ENCODE measurements at places on chromosomes 1 and 21.

- DNase-seq: no peak
Observed at GRCh38 chr1:84155517-84155916, 11.4 kb downstream of the PRKACB start.

DNA sequence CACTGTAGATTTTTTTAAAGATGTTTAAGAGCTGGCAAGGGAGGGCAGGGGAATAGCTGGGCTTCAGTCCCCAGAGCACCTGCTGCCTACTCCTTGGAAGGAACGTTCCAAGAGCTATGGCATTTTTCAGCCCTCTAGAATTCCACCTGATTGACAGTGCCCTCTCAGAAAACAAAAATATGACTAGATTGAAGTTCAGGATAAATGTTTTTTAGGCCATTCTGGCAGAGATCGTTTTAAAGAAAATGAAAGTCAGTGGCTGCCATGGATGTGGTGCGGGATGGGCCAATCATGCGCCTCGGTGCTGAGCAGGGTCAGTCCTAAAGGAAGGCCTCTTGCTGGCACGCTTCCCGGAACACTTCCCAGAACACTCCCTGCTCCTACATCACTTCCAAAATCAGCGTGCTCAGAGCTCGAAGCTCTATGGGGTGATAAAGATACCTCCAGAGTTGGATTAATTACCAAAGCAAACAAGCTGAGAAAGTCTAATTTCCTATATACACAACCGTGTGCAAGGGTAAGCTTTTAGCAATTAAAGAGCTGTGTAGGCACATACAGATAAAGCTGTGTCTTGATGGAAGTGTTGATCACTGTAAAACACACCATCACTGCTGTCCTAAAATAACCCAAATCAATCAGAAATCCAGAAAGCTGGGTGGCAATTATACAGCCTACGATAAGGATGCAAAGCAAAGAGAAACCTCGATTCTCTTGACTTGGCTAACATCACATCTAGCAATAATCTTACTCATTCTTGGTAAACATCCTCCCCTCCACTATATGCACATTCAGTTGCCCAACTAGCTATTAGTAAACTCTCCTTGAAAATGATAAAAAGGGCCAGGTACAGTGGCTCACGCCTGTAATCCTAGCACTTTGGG is 34.6 kb downstream of the TGFBR3 start:
- no peak for DNase-seq

- DNase-seq: no peak
Observed at GRCh38 chr1:201795066-201795465, 33.9 kb upstream of the IPO9 start.

DNA sequence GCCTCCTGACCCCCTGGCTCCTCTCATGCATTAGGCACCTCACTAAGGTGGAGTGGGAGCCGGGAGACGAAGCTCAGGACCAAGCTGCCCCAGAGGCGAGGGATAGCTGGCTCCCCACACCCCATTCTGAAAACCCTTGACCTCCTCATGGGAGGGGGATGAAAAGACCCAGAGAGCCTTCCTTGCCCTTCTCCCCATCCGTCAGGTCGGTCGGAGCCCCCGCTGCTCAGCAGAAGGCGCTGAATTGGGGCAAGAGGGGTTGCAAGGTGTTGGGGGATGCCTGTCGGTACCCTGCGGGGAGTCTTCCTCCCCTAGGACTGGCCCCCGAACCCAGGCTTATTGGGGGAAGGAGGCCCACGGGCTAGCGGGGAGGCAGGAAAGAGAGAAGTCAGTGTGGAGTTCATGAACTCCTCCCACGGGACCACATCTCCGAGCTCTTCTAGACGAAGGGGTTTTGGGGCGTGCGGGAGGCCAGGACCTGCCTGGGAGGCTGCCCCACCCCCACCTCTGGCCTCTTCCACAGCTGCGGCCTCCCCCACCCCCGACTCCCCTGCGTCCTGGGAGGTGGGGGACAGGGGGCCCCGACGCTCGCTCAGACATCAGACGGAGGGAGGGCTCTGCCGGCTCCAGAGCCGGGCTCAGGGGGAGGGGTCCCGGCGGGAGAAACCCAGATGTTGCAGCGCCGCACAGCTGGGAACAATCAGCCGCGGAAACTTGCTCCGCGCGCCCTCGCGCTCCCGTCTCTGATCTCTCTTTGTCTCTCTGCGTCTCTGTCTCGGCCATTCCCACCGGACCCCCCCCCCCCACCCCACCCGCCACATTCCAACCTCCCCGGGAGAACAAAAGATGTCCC is 719 bp downstream of the MFAP2 start:
- DNase-seq: no peak

GRCh38 chr1:109361649-109362048 is 36.1 kb downstream of the SORT1 start:
- DNase-seq: no peak

DNA sequence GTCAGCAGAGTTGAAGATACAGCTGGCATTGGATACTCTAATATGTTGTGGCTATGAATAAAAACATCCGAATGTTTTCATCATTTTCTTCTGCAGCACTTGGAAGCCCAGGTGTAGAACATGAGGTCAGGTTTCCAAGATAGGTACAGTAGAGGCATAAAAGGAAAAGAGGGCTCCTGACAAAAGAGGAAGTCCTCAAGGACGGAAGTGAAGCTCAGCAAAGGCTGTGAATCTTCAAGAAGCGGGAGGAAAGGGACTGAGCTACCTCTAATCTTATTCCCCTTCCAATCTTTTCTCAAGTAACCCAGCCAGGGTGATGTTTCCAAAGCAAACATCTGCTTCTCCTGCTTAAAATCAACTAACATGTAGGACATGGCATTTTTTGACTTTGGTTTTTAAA is 4.4 kb upstream of the PIK3C2B start:
- DNase-seq: no peak

DNA sequence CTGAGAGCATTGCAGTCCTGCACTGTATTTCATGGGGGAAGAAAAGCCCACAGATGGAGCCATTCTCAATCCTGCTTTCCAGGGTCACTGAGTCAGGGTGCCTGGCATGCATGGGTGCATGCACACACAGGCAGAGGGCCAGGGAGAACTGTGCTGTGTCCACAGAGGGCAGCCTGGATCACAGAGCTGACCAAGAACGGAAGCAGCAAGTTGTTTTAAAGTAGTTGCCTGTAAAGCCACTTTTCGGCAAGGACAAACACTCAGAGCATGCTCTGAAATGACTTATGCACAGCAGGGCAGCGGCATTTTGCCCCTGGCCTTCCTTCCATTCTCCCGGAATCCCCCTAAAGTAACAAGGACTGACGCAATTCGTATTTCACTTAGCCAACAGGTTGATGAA is 3.6 kb downstream of the ERG start:
- DNase-seq: no peak

DNA sequence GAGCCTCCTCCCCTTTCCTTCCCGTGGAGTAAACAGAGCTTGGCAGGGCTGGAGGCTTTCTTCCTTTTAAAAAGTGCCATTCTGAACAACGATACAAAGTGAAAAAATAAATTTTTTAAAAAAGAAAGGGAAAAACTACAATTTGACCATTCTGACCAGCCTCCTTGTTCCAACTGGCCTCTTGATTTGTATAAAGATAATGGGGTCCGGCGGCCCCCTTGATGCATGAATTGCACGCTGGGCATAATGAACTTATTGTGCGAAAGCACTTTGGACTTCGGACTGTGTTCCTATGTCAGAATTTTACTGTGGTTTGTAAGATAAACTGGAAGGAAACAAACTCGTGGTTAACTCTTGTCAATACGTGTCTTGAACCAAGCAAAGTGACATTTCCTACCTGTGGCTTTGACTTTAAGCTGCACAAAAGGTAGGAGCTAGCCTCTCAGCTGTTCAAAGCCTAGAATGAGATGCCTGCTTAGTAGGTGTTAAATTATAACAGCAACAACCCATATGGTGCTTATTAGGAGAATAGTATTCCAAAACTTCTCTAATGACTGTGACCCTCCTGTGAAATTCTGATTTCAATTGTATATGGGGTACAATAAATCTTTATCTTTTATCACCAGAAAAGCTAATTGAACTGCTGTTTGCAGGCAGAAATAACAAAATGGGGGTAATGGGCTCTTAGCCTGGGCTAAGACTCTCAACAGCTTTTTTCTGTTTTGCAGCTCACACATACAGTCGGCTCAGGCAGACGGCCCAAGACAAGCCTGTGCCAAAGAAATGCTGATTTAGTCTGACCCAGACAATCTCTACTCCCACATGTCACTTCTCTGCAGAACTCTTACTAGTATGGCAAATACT is 9.3 kb downstream of the IRF2BP2 start:
- DNase-seq: no peak

DNA sequence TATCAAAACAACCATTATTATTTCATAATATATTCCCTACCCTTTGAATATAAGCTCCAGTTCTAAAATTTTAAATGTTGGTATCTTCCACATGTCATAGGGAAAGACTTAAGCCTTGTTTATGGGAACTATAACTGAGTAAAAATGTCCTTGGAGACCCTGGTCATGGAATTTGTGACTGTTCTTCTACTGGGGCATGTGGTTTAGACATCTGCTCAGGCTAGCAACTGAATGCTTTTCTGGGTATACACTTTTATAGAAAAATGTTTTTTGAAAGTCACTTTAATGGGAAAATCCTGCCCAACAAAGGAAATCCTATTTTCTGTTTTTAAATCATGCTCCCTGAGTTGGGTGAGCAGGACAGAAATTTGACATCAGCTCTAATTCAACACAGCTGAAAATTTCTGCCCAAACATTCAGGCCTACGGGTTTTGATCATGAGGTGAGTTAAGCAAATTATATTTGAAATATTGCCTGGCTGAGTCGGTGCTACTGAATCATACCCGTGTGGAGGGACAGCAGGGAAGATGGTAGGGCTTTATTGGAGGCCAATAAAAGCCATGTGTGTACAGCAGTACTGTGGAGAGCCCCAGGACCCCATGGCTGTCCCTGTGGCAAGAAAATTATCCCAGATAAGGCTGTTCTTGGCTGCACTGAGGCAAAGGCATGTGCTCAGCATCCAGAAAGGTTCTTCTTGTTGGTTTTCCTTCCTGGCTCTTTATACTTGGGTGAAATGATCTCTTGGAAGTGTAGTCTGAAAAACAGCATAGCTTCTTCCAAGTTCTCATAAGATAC is 391.8 kb downstream of the DISC1 start:
- DNase-seq: no peak

DNA sequence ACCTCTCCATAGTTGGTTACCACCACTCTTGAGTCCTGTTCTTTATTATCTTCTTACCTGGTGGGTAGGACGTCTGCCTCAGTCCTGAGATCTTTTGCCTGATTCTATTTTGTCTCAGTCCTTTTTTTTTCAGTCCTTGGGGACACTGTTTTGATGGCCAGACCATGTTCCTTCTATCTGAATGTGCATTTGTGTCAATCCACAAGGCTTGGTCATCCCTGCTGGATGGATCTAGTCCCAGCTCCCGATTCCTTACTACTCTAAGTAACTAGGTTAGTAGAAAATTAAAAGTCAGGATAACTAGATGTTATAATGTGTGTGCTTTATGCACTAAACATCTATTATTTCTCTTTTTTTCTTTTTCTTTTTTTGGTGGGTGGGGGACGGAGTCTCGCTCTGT is 28.1 kb upstream of the AK4 start:
- no peak for DNase-seq

DNA sequence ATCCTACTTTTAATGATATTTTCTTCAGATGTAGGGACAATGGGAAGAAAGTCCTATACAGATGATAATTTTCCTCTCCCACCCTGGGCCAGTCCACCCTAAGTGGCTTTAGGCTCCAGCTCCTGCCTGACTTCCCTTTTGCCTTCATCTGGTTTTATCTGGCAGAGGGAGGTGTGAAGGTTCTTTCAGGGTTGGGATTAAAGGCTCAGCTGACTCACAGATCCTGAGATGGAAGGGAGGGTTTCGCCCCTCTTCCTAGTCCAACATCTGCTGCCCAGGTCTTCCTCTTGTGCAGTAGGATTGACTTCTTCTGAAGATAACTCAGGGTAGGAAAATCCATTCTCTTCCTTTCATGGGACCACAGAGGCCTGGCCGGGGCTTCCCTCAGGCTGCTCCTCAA is 362.4 kb upstream of the KAZN start:
- no peak for DNase-seq

- no peak for DNase-seq
Observed at GRCh38 chr1:194959795-194960194, 1648.4 kb downstream of the KCNT2 start.

GRCh38 chr1:37602750-37603694 is 7.3 kb upstream of the GNL2 start:
- no peak for DNase-seq

GRCh38 chr1:236532850-236533249 is 9.1 kb downstream of the LGALS8 start:
- no peak for DNase-seq

GRCh38 chr1:172581273-172581672 is 48.3 kb downstream of the SUCO start:
- DNase-seq: no peak

DNA sequence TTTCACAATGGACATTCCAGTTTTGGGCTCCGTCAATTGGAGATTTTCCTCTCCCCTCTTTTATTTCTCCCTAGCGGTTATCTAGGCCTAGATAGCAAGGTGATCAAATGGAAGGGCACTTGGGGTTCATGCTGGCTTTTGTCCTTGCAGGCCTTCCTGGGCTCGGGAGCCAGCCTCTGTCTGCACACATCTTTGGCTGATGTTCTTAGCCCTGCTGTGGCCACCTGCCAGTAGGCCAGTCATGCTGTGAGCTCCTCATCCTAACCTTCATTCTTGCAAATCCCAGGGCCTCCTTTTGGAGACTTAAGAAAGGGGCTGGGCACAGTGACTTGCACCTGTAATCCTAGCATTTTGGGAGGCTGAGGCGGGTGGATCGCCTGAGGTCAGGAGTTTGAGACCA is 13.5 kb downstream of the TIE1 start:
- no peak for DNase-seq

GRCh38 chr1:208756339-208756981 is 512.3 kb upstream of the PLXNA2 start:
- no peak for DNase-seq

- DNase-seq: no peak
Observed at GRCh38 chr1:202143768-202144401, 652 bp downstream of the ARL8A start.

DNA sequence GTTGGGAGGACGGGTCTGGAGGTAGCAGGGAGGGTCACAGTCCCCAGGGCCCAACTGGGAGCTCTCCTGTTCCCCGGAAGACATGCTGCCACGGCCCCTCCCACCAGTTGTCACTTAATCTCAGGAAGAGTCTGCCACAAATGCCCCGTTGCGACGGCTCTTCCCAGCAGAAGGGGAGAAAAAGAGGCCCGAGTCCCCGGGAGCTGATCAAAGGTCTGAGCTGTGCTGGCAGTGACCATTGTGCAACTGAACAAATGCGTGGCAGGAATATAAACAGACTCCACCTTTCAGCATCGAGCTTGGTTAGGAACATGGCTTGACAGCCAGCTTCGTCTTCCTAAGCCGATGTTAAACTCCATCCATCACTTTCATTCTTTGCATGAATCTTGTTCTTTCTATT is 27.8 kb upstream of the ZBTB21 start:
- DNase-seq: no peak

GRCh38 chr1:39395357-39395831 is 96.0 kb upstream of the BMP8A start:
- DNase-seq: no peak

- no peak for DNase-seq
Observed at GRCh38 chr1:22540337-22540736, 23.0 kb upstream of the EPHA8 start.

- DNase-seq: no peak
Observed at GRCh38 chr1:7616076-7616832, 154.8 kb upstream of the VAMP3 start.
